ENCODE measurements at places on chromosomes 6 and 20.

DNA sequence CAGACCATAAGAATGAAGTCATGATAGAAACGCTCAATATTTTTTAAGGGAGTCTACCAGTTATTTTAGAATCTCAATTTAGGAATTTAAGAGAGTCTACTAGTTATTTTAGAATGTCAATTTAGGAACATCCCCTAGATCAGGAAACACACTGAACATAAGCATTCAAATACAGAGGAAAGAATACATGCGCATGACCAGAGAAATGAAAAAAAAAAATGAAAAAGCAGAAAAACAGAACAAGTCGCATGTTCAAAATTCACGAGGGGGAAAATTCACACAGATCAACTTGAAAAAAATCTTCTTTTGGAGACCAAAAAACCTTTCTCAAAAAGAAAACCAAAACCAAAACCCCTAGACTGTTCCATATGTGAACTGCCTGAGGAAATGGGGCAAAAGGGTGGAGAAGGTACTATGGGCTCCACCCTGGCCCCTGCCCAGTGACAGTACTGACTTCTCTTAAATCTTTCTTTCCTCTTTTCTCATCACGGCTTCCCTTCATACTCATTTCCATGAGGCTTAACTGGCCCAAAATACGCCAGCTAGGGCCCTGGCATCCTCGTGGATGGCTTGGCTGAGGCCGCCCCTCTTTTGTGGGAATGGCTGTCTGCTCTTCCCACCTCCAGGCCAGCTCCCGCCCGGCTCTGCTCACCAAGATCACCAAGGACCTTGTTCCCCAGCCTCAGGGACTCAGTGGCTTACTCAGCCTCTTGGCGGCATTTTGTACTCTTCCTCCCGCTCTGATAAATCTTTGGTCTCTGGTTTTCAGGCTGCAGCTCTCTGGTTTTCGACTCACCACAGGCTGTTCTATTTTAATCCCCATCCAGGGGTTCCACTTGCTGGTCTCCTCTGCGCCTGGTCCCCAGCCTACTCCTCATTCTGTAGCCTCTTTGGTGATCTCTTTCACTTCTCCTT is 11.2 kb downstream of the ZBTB2 start:
- DNase-seq: no peak

DNA sequence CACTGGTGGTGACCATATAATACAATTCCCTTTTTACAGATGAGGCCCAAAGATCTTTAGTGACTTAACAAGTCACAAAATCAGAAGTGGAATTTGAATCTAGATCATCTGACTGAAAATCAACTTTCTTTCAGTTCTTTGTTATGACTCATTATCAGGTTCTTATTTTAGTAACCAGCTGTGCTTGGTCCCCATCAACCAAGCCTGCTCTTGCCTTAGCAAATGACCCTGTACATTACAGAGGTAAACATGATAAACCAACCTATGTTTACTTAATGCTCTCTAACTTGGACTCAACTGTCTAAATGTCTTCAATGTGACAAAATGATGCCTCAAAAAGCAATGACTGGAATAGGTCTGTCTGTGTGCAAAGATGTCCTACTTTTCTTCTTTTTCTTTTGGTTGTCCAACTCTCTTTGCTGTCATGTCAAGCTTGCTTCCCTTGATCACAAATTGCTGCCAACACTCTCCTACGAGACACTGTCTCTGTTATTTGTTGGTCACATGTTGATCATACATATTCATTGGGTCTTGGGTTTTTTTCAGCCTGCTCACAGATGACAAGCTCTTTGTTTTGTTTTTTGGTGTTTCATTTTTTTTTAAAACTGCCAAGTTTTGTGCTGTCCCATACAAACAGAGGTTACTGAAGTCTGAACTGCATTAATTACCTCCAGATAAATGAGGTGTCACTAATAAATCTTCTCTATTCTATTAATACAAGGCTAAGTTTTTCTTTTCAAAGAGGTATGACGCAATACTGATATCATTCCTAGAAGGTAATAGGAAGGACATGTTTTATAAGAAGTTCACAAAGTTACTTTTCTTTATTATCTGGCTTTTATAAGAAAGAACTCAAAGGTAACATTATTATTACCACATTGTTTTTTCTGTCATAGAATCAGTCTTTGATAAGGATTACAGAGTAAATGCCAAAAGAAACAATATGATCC is 62.2 kb upstream of the PLN start:
- no peak for DNase-seq

DNA sequence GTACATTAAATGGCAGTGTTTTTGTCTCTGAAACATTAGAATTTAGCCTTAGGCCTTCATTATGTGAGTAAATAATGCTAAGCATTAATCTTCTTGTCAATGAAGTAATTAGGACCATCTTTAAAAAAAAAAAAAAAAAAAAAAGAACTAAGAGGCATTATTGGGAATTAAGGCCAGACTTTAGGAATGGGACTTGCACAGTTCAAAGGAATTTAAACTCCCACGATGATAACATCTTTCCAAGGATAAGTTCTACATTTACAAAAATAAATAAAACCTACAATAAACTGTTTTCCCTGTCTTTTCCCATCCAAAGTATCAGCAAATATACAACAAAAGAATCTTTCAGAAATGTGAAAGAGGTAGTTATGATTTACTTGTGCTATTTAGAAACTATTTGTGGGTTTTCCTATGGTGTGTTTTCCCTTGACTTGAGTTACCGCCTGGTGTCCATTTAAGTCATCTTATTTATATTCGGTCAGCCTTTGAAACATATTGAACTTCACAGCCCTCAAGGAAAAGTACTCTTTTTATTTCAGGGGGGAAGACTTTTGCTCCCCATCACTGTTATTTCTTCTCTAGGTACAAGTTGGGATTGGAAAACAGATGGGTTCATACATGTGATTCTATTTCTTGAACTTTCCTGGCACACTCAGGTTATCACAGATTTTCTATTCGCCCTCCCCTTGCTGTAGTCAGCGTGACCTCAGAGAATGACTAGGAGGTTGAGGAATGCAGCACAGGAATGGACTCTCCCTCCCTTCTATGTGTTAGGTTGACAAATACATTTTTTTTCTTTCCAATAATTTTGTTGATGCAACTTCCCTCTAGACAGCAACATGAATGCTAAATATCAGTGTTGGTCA is 13.6 kb downstream of the STMND1 start:
- peak; percentile 42 for DNase-seq

GRCh38 chr6:134106702-134107101 is 54.3 kb upstream of the SLC2A12 start:
- DNase-seq: no peak

DNA sequence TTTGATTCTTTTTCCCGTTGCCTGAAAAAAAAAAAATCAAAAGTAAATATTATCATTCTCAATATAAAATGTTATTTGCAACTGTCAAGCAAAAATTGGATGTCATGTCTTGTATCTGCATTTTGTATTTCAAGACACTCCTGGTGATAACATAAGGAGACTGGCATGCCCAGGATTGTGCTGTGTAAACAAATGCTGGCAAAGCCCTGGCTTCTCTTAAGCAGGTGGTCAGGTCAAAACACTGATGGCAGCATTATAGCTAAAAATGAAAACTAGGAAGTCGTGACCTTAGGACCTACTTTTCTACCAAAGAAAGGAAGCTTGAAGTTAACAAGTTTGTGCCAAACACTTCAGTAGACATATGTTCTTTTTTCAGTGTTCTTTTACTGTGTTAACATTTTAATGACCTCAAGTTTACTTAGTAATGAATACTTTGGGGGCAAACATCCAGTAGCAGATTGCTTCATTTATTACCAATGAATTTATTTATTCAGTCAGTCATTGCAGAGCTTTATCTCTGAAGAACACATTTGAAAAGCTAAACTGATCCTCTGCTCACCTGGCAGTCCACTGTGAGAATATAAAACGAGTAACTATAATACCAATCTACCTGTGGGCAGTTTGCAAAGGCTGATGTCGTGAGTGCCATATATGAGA is 243.1 kb upstream of the FLRT3 start:
- no peak for DNase-seq

DNA sequence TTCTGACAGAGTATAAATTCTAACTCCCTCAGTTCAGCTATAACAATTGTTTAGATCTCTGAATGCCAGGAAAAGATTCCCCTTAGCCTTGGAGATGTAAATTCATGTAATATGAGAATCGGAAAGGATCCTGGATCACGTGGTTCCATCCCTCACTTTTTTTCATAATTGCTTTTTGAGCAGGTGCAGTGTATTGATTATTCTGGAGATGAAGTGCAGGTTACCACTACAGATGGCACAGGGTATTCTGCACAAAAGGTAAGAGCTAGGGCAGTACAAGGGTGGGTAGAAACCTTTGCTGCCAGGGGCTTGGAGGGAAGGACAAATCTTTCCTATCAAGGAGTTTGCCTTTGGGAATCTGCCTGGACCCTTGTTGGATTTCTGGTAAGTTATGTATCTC is 52.7 kb downstream of the KDM1B start:
- DNase-seq: no peak

GRCh38 chr20:42902509-42902908 is 287.2 kb downstream of the PTPRT start:
- DNase-seq: no peak

GRCh38 chr20:51687108-51687507 is 81.1 kb downstream of the ATP9A start:
- DNase-seq: peak; percentile 61

DNA sequence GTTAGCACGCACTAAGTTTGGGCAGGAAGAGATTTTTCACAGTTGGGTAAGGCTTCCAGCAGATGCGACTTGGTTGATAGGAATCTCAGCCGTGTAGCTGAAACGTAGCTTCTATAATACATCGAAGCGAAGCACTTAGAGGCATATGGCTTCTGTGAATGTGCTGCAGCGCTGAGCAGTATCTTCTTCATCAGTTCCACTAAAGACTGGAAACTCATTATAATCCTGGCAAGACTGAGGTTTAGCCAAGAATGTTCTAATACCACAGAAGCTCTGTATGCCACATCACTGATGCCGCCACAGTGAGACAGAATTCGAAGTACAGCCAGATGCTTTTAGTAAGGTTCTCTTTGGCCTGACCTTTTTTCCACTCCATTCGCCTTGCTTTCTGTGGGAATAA is 680.2 kb upstream of the AGPAT4 start:
- DNase-seq: no peak

DNA sequence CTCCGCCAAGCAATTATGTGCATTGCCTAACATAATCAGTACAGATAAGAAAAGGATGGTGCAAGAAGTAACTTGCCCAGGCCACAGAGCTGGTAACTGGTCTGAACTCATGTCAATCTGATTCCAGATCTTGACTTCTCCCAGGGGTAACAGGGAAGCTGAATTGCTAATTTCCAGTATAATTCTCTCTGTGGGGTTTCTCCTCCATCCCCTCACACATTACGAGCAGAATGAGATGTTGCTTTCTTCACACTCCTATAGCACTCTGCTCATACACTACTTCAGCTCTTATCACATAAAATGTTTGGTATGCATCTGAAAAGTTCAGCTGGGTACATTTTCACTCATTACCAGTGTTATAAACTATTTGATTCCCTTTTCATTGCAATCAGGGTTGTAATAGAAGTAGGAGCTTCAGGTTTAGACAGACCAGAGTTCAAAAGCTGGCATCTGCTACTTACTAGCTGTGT is 24.0 kb upstream of the LRRC1 start:
- no peak for DNase-seq

- DNase-seq: no peak
Observed at GRCh38 chr6:89955364-89955763, 61.1 kb downstream of the GJA10 start.

DNA sequence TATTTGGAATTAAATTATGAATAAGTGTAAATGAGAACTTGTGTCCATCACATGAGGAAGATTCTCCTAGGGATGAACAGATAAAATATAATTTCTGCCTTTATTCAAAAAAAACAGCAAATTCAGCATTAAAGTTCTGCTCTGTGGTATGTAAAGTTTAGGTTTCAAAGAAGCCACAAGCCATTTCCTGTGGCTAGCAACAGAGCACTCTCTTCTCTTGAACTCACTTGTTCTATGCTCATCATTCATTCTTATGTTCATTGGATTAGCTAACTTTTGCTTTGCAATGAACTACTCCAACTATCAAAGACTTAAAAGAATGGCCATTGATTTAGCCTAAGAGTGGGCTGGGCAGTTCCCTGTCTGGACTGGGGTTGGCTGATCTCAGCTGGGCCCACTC is 20.8 kb upstream of the SNRPB2 start:
- DNase-seq: no peak

DNA sequence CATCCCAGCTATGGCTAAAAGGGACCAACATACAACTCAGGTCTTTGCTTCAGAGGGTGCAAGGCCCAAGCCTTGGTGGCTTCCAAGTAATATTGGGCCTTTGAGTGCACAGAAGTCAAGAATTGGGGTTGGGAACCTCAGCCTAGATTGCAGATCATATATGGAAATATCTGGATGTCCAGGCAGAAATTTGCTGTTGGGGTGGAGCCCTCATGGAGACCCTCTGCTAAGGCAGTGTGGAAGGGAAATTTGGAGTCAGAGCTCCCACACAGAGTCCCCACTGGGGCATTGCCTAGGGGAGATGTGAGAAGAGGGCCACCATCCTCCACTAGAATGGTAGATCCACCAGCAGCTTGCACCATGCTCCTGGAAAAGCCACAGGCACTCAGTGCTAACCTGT is 123.5 kb downstream of the PRL start:
- no peak for DNase-seq

GRCh38 chr20:11372876-11373790 is 544.6 kb upstream of the BTBD3 start:
- DNase-seq: no peak

DNA sequence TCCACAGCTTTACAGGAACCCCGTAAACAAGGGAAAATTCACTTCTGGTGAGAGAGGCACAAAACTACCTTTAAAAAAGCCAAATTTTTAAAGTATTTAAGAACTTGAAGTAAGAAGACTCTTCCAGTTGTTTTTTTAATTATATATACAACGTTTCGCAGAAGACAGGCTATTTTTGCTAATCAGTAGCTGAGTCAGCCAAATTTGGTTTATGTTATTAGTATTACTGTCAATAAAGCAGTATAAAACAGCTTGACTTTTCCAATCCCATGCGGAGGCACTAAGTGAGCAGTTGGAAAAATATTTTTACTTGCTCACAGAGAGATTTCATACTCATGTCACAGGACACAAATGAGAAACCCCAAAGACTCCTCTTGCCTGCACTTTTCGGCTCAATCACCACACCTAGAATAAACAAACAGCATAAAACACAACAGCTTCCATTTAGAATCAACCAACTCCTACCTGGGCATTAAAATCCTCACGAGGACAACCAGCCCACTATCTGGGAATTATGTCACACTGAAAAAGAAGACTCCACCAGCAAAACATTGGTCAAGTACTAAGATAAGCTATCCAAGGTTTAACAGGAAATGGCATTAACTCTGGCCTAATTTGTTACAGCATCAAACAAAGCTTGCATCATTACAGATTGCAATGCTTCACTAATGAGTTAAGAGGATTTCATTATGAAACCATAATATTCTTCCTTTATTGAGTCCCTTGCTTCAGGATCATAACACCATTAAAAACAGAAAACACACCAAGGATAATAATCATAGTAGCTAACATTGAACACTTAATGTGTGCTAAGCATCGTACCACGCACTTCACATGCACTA is 26.3 kb downstream of the ELOVL5 start:
- DNase-seq: no peak

- no peak for DNase-seq
Observed at GRCh38 chr6:11833626-11834592, 55.3 kb upstream of the ADTRP start.

GRCh38 chr20:2331901-2332565 is 36.2 kb downstream of the TGM3 start:
- no peak for DNase-seq

All from T1000 (cell line).